ENCODE measurements at places on chromosomes 16 and 17.

GRCh38 chr17:77798031-77798430 lies 160.5 kb upstream of the TNRC6C start:
- no peak for DNase-seq

DNA sequence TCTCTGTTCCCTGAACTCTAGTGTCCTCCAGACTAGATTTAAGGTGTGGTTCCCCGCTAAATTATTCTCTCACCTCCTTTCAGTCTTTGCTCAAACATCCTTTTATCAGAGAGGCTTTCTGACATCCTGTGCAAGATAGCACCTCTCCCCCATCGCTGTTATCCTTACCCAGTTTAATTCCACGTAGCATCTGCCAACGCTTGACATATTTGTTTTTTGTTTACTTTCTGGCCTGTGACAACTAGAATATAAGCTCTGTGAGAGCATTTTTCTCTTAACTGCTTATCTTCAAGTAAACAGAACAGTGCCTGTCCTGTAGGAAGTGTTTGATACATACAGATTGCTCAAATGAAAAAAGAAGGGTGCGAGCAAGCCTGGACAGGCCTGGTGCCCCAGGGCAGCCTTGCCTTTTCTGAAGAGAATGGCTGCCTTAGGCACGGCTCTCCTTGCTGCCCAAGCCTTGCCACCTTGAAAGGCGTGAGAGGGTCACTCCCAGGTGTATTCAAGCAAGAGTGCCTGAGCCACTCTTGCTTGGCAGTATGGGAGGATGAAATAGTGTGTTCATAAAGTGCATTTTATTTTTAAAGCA lies 9.7 kb downstream of the DYNLL2 start:
- no peak for DNase-seq

- DNase-seq: no peak
Observed at GRCh38 chr16:22252317-22252716, 44.9 kb upstream of the POLR3E start.

- no peak for DNase-seq
Observed at GRCh38 chr17:6145946-6146345, 75.8 kb downstream of the WSCD1 start.

DNA sequence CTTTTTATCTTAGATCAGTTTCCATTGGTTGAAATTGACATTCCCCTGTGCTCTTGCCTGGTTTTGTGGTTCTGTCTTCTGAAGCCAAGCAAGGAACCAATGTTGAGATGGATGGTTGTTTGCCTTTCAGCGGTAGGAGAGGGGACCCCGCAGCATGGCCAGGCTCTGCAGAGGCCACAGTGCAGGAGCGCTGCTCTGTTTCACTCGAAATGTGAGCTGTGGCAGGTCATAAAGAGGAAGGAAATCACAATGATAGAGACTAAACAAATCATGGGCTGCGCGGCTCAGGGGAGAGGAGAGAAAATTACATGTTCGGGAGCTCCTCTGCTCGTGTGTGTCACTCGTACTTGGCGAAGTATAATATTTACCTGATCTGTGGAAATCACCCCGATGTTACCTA lies 148.2 kb downstream of the SNX29 start:
- no peak for DNase-seq

DNA sequence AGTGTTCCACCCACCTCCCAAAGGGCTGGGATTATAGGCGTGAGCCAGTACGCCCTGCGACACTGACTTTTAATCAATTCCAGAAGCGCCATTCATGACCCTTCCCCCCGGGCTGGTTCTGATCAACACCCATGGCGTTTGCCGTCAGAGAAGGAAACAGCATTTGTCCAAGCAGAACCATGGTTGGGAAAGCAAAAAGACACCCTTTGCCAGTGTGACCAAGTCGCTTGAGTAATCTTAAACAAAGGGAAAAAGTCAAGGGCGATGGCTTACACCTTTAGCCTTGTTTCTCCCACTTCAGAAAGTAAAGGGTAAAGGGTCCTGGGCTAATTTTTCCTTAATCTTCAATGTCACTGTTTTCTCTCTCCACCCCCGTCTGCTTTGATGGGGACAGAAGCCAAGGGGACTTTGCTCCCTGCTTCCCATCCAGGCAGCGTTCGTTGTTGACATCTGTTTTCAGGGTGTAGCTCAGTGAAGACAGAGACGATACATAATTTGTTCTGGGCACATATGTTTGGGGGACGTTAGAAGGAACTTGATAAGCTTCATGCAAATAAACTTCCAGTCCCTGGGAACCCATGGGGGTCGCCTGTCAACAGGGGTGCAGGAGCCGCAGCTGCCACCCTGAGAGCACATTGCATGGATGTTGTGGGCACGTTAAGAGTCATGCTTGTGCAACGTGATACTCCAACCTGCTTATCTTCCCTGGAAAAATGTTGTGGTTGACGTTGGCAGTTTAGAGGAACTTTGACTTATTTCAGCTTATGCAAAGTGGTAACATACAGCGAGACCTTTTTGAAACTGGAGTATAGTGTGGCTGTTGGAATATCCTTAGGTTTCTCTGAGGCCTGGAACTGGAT lies 50.6 kb upstream of the TANGO6 start:
- no peak for DNase-seq

- DNase-seq: peak; percentile 89
Observed at GRCh38 chr17:2416010-2416734, 15.3 kb upstream of the MNT start.

DNA sequence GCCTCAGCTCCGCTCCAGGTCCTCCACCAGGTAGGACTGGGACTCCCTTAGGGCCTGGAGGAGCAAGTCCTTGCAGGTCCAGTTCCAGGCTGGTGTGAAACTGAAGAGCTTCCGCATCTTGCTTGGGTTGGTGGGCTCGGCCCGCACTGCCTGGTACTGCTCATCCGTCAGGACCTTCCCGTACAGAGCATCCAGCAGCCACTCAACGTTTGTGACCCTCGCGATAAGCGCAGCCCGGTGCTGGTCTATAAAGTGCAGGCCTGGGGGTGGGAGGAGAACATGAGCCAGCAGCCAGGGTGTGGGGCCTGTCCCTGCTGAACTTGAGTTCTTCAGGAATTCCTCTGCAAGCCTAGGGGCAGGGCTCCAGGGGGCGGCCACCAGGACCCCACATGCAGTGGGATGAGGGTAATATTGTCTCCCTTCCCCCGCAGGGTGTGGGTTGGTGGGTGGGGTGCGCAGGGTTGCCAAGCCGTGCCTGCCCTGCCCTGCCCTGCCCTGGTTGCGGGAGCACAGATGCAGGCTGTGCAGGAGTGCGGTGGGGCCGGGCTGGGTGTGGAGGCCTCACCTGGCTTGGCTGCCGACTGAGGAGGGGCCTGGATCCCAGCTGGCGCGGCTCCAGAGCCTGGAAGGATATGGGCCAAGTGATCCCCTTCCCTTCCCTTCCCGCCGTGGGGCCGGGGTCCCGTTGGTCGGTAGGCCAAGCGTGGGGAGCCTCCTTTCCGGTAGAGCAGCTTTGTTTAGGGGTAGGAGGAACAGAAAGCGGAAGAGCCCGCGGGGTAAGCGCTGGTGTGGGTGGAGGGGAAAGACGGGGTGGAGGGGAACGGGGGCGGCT lies 762 bp downstream of the PYCARD start:
- peak; percentile 60 for DNase-seq

GRCh38 chr16:86444261-86444660 lies 66.1 kb upstream of the FOXF1 start:
- no peak for DNase-seq

GRCh38 chr16:71426880-71427615 lies 14.8 kb downstream of the TLE7 start:
- DNase-seq: no peak

DNA sequence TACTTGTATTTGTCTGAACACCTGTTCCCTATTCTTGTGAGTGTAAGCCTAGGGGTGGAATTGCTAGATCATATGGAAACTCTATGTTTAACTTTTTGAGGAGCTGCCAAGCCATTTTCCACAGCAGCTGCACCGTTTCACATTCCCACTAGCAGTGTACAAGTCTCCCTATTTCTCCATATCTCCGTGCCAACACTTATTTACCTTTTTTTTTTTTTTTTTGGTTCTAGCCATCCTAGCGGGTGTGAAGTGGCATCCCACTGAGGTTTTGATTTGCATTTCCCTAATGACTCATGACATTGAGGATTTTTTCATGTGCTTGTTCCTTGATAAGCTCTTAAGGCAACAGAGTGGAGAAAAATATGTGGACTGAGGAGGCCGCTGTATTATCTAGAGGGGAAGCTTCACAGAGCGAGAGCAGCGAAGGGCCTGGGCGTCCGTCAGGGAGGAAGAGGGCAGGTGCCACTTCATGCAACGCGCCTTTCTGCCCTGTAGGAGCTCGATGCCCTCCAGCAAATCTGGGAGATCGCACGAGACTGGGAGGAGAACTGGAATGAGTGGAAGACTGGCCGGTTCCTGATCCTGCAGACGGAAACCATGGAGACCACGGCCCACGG lies 50.0 kb downstream of the DNAH2 start:
- DNase-seq: no peak

- DNase-seq: no peak
Observed at GRCh38 chr17:72942579-72942978, 149.9 kb downstream of the SLC39A11 start.

DNA sequence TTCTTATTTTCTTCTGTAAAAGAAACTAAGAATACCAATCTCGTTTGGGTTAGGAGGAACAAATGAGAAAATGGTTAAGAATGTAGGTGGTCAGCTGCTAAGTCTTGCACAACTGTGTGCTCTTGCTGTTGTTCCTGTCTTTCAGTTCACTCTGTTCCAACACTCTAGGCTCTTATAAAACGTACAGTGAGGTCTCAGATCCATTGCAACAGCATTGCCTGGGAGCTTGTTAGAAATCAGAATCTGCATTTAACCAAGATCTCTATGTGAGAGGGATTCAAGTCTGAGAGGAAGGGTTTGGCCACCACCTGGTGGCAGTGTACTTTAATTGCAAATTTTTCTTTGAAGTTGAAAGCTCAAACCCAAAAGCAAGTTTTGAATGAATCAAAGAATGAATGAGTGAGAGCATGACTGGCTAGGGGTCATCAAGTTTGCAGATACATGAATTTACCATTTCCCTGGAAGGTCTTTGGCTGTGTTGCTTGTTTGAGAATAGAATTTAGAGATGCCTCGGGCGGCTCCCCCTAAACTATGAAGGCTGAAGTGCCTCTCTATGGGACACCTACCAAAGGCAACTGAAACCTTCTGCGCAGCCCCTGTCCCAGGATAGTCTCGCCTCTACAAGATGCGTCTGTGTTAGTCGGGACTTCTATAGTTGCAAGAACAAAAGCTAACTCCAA lies 2.5 kb downstream of the ALOX15B start:
- peak; percentile 58 for DNase-seq

GRCh38 chr17:62741290-62741689 lies 66.8 kb downstream of the MARCHF10 start:
- peak; percentile 60 for DNase-seq

DNA sequence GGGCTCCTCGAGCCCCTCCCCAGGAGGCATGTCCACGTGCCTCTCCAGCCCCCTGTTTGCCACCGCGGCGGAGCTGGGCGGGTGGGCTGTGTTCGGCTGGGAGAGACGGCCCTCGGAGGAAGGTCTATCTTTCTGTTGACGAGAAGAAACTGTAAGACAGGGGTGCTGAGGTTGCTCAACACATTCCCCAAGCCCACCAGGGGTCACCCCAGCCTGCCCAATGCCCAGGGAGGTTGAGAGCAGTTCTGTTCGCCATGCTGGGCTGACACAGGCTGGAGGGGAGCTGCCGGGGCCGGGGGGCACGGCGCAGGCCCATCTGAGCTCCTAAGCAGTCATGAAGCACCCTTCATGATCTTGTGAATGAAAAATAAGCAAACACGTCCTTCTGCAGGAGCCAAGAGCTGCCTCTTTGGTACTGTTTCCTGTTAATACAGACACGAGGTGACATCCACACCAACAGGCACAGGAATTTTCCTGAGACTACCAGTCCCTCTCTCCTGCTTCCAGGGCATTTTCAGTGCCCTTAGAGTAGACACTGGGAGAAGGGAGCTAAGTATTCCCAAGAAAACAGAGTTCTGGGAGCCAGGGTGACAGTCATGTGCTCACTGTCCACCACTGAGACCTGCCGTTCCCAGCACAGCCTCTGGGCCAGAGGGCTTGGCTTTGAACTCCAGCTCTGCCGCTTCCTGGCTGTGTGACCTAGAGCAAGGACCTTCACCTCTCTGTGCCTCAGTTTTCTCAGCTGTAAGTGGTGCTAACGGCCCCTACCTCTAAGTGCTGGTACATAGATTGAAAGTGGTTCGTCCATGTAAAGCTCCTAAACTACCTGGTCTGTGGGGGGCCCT lies 9.2 kb downstream of the UBALD2 start:
- DNase-seq: no peak

DNA sequence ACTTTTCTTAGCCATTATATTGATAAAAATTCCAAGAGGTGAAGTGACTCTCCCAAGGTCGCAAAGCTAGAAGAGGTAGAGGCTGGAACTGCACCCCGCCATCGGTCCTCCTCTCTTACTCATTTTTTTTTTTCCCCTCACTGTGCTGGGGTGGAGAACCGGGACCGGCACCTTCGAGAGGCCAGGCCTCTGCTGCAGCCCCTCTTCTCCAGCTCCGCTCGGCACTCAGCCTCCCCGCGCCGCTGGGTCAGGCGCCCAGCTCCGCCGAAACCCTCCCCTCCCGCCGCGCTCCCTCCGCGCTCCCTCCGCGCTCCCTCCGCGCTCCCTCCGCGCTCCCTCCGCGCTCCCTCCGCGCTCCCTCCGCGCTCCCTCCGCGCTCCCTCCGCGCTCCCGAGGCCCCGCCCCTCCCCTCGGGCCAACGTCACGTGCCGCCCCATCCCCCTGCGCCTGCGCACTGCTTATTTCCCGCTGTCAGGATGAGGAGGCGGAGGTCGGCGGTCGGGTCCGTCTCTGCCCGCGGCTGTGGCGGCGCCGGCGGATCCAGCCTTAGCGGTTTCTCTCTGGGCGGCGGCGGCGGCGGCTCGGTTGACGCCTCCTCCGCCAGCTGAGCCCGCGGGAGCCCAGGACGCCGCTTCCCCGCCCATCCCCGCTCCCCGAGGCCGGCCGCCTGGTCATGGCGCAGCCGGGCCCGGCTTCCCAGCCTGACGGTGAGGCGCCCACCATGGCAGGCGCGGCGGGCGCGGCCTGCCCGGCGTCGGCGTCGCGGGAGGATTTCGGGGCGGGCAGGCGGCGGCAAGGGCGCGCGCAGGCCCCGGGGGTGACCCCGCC lies at the start of gene RABEP1:
Gene RABEP1, plus strand, starts transcription at position 471 of the 828 bp plus-strand sequence. Its CDS starts 203 bp downstream, at position 674.
- peak; percentile 96 for DNase-seq

- DNase-seq: no peak
Observed at GRCh38 chr17:61245706-61246135, 153.9 kb upstream of the TBX2 start.

- no peak for DNase-seq
Observed at GRCh38 chr16:10501016-10501607, 79.3 kb downstream of the EMP2 start.
